Activated CD8-positive, alpha-beta memory T cell treated with anti-CD3 and anti-CD28 coated beads, Interleukin-2, amount 50 U/mL, for 4 hours (primary cell): ENCODE measurements at places on chromosomes 6 and 20.

DNA sequence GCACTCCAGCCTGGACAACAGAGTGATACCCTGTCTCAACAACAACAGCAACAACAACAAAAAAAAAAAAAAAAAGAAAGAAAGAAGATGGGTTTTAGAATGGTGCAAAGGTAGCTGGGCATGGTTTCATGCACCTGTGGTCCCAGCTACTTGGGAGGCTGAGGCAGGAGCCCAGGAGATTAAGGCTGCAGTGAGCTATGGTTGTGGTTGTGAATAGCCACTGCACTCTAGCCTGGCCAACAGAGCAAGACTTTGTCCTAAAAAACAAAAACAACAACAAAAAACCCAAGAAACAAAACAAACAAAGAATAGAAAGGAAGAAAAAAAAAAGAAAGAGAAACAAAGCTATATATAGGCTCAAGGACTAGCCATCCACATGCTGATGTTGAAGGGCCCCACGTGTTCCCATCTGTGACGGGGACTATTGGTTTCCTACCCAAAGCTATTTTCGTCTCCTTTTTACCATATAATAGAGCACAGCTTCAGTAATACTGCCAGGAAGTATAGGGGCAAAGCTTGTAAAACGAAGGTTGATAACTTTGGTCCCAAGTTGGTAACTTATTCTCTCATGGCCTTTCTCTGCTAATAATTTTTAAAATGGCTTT is 7.9 kb upstream of the EEF1E1 start:
- no peak for DNase-seq

- DNase-seq: no peak
These were observed 3.3 kb downstream of the MAPRE1 start for GRCh38 chr20:32823078-32823477.

- no peak for DNase-seq
These were observed 15.5 kb downstream of the BHLHE23 start for GRCh38 chr20:62991196-62991807.

GRCh38 chr6:109918227-109918626 is 59.9 kb upstream of the GPR6 start:
- DNase-seq: no peak

- no peak for DNase-seq
These were observed 241.0 kb downstream of the ADGRG6 start for GRCh38 chr6:142542704-142543233.

DNA sequence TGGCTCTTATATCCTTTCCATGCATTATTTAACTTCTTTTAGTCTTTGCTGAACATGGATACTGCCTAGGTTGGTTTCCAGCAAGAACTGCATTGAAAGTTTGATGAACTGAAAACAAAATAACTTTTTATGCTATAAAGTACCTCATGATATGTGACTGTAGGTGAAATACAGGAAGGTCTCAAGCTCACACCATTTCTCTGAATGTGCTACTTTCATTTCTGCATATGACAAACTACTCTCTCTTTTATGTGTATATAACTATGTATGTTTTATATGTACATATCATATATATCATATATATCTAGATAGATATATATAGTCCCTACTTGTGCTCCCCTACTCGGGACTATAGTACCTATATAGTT is 65.9 kb downstream of the AIG1 start:
- no peak for DNase-seq

GRCh38 chr6:136073216-136073615 is 176.9 kb downstream of the MTFR2 start:
- no peak for DNase-seq

GRCh38 chr20:22106308-22106938 is 401.0 kb downstream of the PAX1 start:
- no peak for DNase-seq

DNA sequence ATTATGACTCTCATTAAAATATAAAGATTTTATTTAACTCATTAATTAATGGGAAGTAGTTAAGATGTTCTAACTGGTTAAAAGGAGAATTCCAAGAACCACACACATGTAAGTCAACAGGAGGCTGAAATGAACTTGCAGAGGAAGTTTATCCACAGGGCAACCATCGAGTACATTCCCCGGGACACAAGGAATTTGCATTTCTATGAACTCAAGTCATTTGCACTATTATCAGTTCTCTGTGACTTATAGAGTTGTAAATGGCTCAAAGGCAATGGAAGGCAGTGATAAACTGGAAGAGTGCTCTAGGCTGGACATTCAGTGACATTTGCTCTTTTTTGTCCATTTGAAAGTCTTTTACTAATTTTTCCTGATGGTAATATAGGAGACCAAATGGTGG is 97.4 kb downstream of the SNX5 start:
- DNase-seq: no peak

- no peak for DNase-seq
These were observed 147.2 kb upstream of the DST start for GRCh38 chr6:56789879-56790278.

- DNase-seq: no peak
These were observed 36.4 kb upstream of the UTRN start for GRCh38 chr6:144248476-144249301.

DNA sequence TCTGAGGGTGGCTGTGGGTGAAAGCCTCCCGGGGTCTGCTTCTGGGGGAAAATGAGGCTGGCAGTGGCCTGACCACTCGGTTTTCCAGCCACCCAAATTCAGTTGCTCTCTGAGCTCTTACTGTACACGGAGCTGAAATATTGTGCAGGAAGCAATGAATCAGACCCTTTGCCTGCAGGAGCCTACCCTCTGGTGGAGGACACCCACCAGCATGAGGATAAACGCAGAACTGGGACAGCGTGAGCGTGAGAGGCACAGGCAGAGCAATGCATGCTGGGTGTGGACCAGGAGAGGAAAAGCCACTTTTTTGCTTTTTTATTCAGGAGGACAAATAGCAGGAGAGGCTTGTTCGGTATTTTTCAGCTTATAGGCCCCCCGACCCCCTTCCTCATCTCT is 298.0 kb downstream of the QKI start:
- DNase-seq: no peak

GRCh38 chr20:45621593-45621992 is 7.9 kb upstream of the WFDC10A start:
- no peak for DNase-seq

- DNase-seq: no peak
These were observed 145.4 kb upstream of the FOXA2 start for GRCh38 chr20:22729616-22730236.

DNA sequence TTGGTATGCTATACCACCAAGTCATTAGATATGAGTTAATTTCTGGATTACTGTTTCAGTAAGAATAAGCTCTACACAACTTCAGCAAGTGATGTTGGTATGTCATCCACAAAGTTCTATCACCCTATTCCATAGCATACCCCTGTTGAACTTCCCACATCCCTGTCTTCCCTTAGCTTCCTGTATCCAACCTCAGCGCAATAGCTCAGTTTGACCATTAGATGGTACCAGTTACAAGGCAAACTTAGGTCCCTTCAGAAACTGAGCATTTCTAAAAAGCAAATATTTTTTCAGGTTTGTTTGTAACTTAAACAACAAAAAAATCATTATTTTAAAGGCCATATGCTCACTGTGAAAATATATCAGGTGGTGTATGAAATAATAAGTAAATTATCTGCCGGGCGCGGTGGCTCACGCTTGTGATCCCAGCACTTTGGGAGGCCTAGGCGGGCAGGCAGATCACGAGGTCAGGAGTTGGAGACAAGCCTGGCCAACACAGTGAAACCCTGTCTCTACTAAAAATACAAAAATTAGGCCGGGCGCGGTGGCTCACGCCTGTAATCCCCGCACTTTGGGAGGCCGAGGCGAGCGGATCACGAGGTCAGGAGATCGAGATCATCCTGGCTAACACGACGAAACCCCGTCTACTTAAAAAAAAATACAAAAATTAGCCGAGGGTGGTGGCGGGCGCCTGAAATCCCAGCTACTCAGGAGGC is 8.8 kb upstream of the MOG start:
- no peak for DNase-seq

DNA sequence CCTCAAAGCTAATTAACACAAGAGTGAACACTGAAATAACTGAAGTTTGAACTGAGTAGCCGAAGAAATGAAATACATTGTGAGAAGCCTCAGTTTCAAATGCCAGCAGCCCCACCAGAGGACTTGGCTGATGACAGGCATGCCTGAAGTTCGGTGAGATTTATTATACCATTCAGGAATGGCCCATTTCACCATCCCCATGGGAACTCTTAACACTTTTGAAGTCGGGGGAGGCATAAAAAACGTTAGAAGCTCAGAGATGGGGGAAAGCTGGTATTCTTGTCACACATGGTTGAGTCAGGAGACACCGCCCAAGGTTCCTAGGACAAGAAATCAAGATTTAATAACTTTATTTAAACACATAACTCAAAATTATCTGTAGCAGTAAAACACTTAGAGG is 17.6 kb upstream of the SLC22A3 start:
- DNase-seq: no peak

DNA sequence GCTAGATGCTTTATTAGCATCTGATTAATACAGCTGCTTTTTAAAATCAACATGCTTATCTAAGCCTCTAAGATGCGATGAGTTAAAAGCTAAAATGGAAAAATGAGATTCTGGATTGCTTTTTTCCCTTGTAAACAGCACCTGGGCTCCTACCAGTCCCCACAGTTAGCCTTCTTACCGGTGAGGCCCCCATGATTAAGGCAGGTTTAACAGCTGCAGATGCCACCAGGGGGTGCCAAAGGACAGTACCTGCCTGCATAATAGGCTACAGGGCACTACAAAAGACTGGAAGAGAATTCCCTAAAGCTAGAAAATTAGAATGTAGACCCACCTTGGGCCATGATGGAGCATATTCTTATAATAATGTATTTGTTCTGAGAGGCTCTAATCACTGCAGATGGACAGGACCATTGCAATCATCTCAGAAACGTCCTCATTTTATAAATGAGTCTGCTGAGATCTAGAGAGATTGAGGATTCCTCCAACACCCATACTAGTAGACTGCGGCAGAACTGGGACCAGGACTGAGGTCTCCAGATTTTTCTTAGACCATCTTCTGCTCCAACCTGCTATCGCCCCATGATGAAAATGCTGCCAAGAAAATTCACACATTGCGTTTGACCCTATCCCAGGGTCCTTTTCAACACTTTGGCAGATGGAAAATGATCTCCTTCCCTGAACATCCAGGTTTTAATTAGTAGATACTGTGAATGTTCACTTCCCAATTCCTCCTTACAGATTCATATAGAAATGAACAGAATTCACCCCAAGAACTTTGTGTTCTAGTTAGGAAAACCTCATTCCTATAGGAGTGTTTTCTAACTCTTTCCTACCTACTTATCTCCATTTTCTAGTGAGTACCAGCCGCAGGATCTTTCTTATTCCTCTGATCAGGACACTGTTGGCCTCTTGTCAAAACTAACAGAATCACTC is 148.8 kb downstream of the RPS12 start:
- DNase-seq: peak; percentile 35

GRCh38 chr20:62227977-62228958 is 8.2 kb upstream of the HRH3 start:
- no peak for DNase-seq

GRCh38 chr20:41330343-41330720 is 10.3 kb upstream of the LPIN3 start:
- no peak for DNase-seq

DNA sequence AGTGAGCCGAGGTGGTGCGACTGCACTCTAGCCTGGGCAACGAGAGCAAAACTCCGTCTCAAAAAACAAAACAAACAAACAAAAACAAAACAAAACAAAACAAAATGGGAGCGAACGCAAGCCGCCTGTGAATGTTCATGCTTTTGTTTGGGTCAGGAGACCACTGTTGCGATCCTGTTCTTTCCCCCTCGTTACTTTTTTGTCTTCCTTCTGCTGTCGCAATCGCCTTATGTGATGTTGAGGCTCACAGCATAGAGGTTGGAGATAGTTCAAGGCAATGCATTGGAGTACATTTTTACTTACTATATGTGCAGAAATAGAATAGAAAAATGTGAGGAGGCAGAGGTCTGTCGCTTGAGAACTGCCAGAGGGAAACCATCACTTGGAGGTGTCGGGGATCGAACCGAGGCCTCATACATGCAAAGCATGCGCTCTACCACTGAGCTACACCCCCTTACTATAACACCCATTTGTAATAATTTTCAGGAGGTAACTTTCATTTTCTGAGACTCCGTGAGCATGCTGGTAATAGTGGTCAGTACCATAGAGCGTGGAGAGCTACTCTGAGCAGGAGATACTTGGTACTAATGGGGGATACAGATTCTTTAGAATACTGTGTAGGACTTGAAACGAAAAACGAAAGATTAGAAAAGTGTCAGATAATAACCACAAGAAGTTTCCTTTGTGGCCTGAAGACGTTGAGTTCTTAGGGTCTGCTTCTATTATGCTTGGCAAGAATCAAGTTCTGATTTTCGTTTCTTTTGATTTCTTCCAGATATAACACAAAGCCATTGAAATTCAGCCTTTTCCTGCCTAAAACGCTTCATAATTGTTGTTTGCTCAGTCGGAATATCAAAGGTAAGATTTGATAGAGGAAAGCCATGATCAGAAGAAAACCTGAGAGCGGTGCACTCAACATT is 121.1 kb downstream of the TRIM27 start:
- no peak for DNase-seq

DNA sequence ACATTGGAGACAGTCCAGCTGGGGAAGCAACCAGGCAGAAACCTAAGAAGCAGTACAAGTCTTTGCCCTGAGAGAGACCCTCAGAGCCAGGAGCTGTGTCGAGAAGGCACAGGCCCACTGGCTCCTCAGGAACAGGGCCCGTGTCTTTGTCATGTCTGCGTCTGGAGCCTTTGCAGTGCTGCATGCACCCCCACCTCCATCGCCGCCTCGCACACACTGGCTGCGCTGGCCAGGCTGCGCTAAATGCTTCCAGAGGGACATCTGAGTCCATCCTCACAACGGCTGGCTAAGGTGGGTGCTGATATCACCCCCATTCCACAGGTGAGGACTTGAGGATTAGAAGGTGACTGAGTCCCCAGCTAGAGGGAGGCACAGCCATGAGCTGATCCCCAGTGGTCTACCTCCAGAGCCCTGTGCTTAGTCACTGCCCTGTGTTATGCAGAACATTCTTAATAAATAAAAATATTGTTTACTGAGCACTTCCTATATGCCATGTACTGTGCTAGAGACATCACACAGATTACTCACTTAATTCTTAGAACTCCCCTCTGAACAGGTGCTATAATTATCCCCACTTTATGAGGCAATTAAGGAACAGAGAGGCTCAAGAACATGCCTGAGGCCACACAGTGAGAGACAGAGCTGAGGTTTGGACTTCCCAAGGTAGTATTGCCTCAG is 27.6 kb downstream of the GABRR2 start:
- DNase-seq: no peak

- no peak for DNase-seq
These were observed 94.6 kb downstream of the BCAS1 start for GRCh38 chr20:53975761-53976160.

DNA sequence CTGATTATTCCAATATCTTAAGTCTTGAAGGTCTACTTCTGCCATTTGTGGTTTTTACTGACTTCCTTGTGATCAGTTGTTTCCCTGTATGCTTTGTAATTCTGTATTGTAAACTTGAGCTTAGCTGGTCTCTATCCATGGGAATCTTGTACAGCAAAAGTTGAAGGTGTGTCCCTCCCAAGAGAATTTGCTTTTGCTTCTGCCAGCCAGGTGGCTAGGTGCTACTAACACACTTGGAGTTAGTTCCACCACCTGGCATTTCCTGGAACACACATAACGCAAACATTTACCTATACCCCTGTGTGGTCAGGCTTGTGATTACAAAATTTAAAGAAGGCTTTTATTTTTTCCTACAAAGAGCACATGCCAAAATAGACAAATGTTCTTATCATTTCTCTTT is 141.2 kb downstream of the GRM4 start:
- no peak for DNase-seq
